ENCODE measurements at places on chromosomes 4 and X. TPM values are rescaled to one million over a fixed set of nuclear protein-coding genes. Genes with fewer than 3 reads are reported as not detected.

The GRID2 gene
- not detected for total RNA-seq

The POF1B gene
- total RNA-seq, result not detected

The SLC9B1 gene
- total RNA-seq, result not detected

The CCNB3 gene
- 0.28 TPM for total RNA-seq

The HSFX1 gene
- 0.64 TPM for total RNA-seq

The DCX gene
- not detected for total RNA-seq

The OCIAD2 gene
- 2.1 TPM for total RNA-seq

The TREX2 gene
- not detected for total RNA-seq

The TGIF2LX gene
- not detected for total RNA-seq

The ADRA2C gene
- total RNA-seq, result 3.5 TPM

The CD99 gene
- total RNA-seq, result 128 TPM

The TLR1 gene
- total RNA-seq, result 4.1 TPM

The MSL3 gene
- total RNA-seq, result 24.4 TPM

The BEND2 gene
- total RNA-seq, result not detected

The NAP1L2 gene
- 0.97 TPM for total RNA-seq

The PNMA6F gene
- total RNA-seq, result not detected

The PAGE2 gene
- not detected for total RNA-seq

The FAM200B gene
- 16.3 TPM for total RNA-seq

The SLC39A8 gene
- total RNA-seq, result 2.6 TPM

The ELOVL6 gene
- 0.99 TPM for total RNA-seq

The ARR3 gene
- not detected for total RNA-seq

The CRMP1 gene
- total RNA-seq, result 0.44 TPM

The ADAMTS3 gene
- 0.13 TPM for total RNA-seq

The FGF2 gene
- 2.0 TPM for total RNA-seq

The JAKMIP1 gene
- not detected for total RNA-seq

The DCAF4L1 gene
- total RNA-seq, result 0.19 TPM

The HTN1 gene
- not detected for total RNA-seq

The PRDM8 gene
- 0.28 TPM for total RNA-seq

The TSPAN7 gene
- total RNA-seq, result 234 TPM

The FREM3 gene
- total RNA-seq, result not detected
